ENCODE measurements at places on chromosomes 13 and 19.
A peak's percentile ranks its signal among the peaks of the same experiment; 100 is the strongest.

DNA sequence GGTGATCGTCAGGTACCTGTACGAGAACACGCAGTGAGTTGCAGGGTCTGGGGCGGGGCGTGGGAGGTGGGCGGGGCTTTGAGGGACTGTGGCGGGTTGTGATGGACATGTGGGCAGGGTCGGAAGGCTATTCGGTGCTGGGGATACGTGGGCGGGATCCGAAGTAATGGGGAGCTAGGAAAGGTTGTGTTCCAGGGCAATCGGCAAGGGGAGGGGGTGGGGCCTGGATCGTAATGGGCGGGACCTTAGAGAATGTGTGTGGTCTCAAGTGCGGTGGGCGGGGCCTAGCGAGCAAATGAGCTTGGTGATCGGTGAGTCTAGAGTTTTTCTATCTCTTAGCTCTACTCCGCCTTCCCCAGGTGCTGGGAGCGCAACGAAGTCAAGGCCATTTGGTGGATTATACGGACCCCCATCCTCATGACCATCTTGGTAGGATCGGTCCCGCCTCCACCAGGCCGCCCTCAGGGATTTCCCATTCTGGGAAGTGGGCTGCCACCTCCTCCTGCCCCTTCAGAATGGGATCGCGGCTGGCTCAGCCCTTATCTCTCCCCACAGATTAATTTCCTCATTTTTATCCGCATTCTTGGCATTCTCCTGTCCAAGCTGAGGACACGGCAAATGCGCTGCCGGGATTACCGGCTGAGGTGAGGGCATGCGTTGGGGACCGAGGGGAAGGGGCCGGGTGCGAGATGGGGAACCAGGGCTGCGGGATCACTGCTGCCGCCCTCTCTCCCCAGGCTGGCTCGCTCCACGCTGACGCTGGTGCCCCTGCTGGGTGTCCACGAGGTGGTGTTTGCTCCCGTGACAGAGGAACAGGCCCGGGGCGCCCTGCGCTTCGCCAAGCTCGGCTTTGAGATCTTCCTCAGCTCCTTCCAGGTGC, 9.6 kb downstream of the GIPR start:
- DNase-seq, result peak; percentile 91

GRCh38 chr13:48488995-48489394, 43.9 kb downstream of the RCBTB2 start:
- DNase-seq, result no peak

DNA sequence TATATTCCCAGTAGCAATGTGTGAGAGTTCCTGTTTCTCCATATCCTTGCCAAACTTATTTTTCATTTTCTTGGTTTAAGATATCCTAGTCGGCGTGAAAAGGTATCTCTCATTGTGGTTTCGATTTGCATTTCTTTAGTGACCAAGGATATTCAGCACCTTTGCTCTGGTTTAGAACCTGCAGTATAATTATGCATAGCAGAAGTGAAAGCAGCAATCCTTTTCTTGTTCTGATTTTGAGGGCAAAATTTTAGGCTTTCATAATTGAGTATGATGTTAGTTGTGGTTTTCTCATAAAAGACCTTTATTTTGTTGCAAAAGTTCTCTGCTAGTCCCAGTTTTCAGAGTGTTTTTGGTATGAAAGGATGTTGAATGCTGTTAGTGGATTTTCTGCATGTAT, 491.0 kb downstream of the FGF9 start:
- DNase-seq, result no peak

- DNase-seq, result no peak
These were observed 2.2 kb downstream of the MED16 start for GRCh38 chr19:890831-891230.

GRCh38 chr19:55437410-55437809, 5.7 kb downstream of the SHISA7 start:
- no peak for DNase-seq

- DNase-seq, result no peak
These were observed 52.8 kb downstream of the SPTBN4 start for GRCh38 chr19:40519352-40520322.

DNA sequence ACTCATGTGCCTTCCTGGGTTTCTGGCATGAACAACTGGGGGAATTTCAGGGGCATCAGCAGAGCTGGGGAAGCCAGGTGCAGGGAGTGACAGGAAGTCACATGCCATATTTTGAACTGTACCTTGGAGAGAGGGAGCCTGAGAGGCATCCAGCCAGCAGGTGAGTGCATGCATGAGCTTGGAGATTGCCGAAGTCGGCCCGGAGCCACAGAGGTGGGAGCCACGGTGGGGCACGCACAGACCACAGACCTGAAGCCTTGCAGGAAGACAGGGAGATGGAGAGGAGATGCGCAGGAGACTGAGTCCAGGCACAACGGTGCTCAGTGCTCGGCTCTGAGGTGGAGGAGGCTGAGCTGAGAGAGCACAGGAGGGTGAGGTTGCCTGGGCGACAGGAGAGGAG, 55.1 kb downstream of the CDADC1 start:
- DNase-seq, result no peak

GRCh38 chr13:49064476-49064875, 88.8 kb downstream of the FNDC3A start:
- DNase-seq, result no peak

DNA sequence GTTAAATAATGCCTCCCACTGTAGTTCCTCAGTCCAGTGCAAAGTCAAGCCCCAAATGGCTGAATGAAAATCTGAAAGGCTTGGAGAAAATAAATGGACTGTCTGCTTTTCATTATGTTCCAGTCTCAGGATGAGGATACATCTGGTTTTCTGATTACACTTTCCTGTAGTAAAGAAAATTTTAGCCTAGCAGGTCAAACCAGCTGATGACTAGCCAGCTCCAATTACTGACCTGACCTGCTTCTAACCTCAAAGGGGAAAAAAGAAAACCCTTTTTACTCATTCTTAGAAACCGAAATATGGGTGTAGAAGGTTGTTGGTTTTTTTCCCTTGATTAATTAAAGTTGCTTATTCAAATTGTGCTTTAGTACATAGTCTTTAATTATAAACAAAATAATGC, 418.4 kb downstream of the EFNB2 start:
- no peak for DNase-seq

DNA sequence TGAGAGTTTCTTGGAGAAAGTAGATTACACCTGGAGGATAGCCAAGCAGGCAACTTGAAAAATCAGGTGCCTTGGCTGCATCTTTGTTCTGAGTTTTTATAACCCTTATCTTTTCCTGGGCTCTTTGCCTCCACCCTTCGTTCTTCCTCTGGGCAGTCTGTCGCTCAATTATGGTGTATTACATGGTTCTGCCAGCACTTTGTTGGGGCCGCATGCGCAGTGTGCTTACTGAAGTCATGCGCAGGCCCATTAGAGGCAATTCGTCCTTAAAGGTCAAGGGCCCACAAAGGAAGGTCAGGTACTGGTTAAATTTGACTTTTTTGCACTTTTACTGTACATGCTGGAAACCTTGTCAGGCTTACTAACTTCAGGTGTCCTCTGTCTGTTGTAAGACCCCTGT, 761.9 kb upstream of the SLITRK5 start:
- DNase-seq, result no peak

DNA sequence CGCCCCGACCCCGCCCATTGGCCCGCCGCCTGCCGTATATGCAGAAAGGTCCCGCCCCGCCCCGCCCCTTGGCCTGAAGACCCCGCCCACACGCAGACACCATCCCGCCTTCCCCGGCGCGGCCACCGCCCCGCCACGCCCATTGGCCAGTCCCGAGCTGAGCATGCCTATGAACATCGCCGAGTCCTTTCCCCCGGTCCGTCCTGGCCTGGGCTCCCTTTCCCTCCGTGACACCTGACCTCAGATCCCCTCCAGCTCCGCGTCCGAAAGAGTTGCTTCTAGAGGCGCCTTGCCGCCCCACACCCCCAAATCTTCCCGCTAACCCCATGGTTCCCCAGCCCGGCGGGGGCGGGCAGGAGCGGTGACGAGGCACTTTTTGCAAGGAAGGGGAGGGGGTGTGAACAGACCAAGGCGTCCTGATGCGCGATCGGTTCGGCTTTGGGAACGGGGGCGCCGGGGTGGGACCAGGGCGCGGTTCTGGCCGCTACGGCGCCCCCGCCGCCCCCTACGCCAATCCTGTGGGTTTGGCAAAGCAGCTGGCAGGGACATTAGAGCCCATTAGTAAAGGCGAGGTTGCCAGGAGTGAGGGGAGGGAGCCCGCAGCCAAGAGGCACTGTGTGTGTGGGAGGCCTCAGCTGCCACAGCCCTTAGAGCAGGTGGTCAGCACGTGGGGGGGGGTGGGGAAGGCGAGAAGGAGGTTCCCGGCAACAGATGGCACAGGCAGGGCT, 406 bp upstream of the NUMBL start:
- peak; percentile 78 for DNase-seq

DNA sequence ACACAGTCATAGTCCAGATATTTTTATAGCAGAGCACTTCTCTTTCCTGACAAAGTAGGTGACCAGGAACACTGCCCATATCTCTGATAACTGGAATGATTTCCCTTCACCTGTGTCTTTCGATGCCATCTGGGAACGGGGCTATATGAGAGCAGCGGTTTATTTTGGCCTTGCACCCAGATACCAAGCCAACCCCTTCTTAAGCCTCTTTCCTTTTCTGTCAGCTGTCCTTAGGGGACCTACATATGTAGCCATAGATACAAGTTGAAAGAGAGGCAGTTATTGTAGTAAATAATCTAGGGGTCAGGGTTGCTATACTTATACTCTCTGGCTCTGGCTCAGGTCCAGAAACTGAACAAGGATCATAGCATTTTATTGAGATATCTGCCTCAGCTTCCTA, 128.8 kb downstream of the NHLRC3 start:
- DNase-seq, result no peak

DNA sequence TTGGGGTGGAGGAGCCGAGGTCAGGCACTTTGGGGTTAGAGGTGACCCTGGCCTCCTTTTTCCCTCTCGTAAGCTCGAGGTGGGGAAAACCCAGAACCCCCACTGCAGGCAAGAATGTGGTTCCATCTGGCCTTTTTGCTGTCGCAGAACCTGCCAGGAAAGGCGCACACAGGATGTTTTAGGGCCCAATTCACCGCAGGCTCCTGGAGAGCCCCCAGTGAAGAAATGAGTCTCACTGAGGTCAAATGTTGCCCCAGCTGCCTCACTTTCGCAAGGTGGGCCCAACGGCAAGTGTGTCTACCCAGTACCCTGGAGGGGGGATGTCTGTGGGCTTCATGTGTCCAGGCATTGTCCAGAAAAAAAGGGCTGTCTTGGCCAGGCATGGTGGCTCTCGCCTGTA, 61.8 kb downstream of the PEX11G start:
- DNase-seq, result no peak

DNA sequence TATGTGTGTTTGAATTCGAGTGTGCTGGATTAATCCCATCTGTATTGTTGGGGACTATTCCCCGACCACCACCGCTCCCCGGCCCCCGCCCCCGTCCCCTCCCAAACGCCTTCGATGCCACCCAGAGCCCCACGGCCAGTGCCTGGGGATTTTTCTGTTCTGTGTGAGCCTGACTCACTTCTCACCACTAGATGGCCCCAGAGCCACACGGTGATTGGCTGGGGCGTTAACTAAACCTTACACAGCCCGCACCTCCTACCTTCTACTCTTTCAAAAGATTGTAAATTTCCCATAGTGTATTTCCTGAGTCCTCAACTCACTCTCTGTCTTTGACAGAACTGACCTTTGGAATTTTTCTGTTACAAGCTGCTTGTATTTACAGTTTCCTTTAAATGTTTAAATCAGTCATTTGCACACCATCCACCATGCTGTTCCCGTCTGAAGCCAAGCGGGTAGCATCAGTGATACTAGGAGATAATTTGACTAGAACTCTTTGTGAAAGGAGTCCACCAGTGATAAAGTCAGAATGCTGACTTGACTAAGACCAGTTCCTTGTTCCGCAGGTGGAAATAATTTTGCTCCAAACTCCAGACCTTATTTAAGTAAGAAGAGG, 61.4 kb downstream of the RFX2 start:
- peak; percentile 70 for DNase-seq

- no peak for DNase-seq
These were observed 1.8 kb downstream of the MBNL2 start for GRCh38 chr13:97223711-97224541.

DNA sequence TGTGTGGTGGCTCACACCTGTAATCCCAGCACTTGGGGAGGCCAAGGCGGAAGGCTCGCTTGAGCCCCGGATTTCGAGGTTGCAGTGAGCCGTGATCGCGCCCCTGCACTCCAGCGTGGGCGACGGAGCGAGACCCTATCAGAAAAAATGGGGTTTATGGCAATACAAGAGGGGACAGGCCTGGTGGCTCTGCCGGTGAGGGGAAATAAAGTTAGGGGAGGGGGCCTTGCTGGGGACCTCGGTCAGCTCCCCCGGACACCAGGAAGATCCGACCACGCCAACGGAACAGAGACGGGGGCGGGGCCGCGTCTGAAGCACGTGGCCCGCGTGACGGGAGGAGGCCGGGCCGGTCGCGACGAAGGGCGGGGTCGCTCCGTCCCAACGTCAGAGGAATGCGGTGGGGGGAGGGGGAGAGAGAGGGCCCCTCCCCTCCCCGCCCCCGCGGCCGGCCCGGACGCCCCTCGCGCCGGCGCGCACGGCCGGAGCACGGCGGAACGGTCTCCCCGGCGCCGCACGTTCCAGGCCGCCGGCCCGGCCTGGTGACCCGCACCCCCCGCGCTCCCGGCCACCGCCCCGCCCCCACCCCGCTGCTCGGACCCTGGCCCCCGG, 1.9 kb upstream of the HNRNPL start:
- peak; percentile 83 for DNase-seq

DNA sequence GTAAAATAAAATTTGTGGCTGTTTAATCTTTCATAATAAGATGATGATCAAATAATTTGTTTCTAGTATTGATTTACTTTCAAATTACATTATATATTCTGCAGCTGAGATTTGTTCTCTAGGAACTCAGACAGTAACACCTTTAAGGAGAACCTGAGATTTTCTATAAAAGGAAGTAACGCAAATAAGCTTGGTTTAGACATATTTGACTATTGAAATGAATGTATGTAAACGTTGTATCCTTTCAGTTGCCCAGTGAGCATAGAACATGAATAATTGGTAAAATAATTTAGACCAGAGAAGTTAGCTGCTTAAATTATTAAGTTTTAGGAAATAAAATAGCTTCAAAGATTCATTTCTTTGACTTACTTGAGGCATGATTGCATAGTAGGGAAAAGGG, 3.1 kb downstream of the CDK8 start:
- no peak for DNase-seq

DNA sequence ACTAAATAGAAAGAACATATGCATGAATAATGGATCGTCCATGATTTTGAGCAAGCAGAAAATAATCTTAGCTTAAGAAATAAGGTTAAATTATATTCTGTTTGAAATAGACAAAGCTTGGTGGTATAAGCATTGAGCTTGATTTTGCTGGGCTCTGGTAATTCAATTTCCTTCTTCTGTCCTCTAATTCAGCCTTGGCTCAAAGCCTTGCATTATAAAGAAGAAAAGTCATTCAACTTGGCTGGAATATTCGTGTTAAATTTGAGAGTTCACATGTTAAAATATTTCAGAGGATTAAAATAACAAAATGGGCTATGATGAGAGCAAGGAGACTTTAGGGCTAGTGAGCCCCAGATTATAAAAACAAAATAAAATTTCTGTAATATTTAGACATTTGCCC, 415.4 kb upstream of the PCDH20 start:
- DNase-seq, result no peak

- DNase-seq, result no peak
These were observed 470 bp upstream of the GRTP1 start for GRCh38 chr13:113364311-113364889.

- no peak for DNase-seq
These were observed 21.8 kb upstream of the SLC7A10 start for GRCh38 chr19:33247441-33247819.
